ENCODE measurements at places on chromosomes 5 and 9. TPM values are rescaled to one million over a fixed set of nuclear protein-coding genes. Genes with fewer than 3 reads are reported as not detected.

GRCh38 chr9:80520231-80520630 lies 948.5 kb downstream of the TLE4 start:
- no peak overlapping the region for H3K4me3 ChIP-seq
- H3K4me1 ChIP-seq = no peaks in the 10 kb centered on the region
- H3K36me3 ChIP-seq = peaks cover 10% of the 10 kb centered on the region
- no peak overlapping the region for H3K27ac ChIP-seq
- no peak for DNase-seq
- no peaks in the 10 kb centered on the region for H3K27me3 ChIP-seq

The PCDHB15 gene
- not detected for total RNA-seq

- H3K27ac ChIP-seq = no peak overlapping the region
- H3K4me3 ChIP-seq = no peak overlapping the region
- H3K27me3 ChIP-seq = no peaks in the 10 kb centered on the region
- DNase-seq = no peak
Observed at GRCh38 chr5:13251623-13252376, 692.7 kb downstream of the DNAH5 start.

- no peaks in the 10 kb centered on the region for H3K36me3 ChIP-seq
- no peaks in the 10 kb centered on the region for H3K4me1 ChIP-seq
- no peak for DNase-seq
- no peak overlapping the region for H3K27ac ChIP-seq
- no peak overlapping the region for H3K4me3 ChIP-seq
- no peaks in the 10 kb centered on the region for H3K27me3 ChIP-seq
Observed at GRCh38 chr9:32172256-32172655, 212.2 kb upstream of the ACO1 start.

GRCh38 chr5:38739011-38739704 lies 106.7 kb upstream of the OSMR start:
- no peak overlapping the region for H3K4me3 ChIP-seq
- no peak overlapping the region for H3K27ac ChIP-seq
- H3K27me3 ChIP-seq = peaks cover 3% of the 10 kb centered on the region
- peaks cover 13% of the 10 kb centered on the region for H3K36me3 ChIP-seq

- no peak for DNase-seq
- peaks cover 22% of the 10 kb centered on the region for H3K27me3 ChIP-seq
- H3K36me3 ChIP-seq = no peaks in the 10 kb centered on the region
- H3K4me1 ChIP-seq = peaks cover 9% of the 10 kb centered on the region
- H3K4me3 ChIP-seq = no peak overlapping the region
Observed at GRCh38 chr5:95384485-95385213, 6.5 kb upstream of the FAM81B start.

DNA sequence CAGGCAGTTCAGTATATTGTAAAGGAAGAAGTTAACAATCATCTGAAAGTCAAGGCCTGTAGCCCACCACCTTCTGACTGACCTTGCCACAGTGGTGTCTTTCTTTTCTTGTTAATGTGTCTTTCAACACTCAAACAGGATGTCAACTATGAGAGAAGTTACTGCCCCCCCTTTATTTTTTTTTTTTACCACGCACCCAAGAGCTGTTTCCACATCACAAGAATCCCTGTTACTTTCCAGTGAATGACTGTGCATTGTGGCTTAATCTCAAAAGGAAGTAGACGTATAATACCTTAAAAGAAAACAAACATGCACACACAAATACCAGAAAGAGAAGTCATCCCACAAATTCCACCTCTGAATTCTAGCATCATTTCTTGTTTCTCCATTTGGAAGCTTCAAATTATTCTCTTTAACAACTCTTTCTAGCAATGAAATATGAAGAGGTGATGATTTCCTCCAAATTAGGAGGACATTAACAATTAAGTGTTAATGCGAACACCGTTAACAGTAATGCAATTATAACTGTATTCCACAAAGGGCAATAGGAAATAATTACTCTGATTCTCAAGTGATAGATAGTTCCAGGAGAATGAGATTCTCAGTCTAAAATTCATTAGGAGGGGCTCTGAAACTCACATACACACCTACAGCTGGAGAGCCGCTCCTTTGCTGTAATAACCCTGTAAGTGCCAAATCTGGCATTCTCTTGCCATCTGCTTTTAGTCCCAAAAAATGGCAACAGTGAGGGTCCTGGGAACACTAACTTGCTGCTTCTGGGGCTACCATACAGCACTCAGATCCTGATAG lies 201.0 kb downstream of the EFNA5 start:
- no peaks in the 10 kb centered on the region for H3K27me3 ChIP-seq
- peak; percentile 69 for DNase-seq
- peaks cover 79% of the 10 kb centered on the region for H3K4me1 ChIP-seq
- H3K36me3 ChIP-seq = peaks cover 6% of the 10 kb centered on the region
- H3K27ac ChIP-seq = peak overlapping the region; percentile 97

All from natural killer cell treated with Interleukin-12 subunit alpha and Interleukin-12 subunit beta and Interleukin-15 and Interleukin-18, amount 100 ng/mL, for 72 hours (primary cell).